NCI-H524 treated with DMSO at 0.1 percent for 48 hours (cell line): ENCODE measurements at places on chromosomes 6 and 20.
A peak's percentile ranks its signal among the peaks of the same experiment; 100 is the strongest.

GRCh38 chr20:42158272-42158671 is 540.1 kb upstream of the CHD6 start:
- no peak for DNase-seq

DNA sequence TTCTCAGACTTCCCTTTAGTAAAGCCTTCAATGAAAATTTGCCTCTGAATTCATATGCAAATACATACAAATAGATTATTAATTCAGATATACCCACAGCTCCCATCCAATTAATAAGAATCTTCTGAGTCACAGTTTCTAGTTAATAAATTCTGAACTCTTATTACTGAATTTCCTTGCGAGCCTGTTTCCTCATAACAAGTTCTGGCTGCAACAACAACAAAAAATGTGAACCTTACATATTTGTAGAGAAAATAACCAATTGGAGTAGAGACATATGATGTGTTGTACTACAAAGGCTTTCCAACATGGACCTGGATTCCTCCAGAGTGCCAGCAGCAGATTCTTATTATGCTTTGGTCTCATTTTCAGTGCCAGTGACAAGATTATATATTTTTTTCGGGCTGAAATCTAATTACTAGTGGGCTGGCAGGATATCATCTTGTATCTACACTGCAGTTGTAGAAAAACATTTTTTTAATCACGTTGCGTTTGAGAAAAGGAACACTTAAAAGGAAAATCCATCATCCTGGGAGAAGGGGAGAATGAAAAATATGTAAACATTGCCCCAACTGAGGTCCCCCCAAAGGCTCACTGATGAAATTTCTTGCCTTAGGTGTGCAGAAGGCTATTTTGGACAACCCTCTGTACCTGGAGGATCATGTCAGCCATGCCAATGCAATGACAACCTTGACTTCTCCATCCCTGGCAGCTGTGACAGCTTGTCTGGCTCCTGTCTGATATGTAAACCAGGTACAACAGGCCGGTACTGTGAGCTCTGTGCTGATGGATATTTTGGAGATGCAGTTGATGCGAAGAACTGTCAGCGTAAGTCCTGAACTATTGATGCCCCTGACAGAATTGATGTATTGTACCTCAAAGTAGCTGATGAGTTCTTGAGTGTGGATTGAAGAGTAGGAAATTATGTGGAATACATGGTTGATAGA is 404.6 kb downstream of the LAMA2 start:
- no peak for DNase-seq

GRCh38 chr20:57577679-57578475 is 17.0 kb downstream of the PCK1 start:
- DNase-seq = no peak

- DNase-seq = no peak
Observed at GRCh38 chr20:14709439-14709838, 372.0 kb upstream of the FLRT3 start.

GRCh38 chr6:75563032-75563431 is 38.6 kb upstream of the SENP6 start:
- peak; percentile 10 for DNase-seq

- DNase-seq = no peak
Observed at GRCh38 chr20:63134201-63134612, 81.7 kb downstream of the YTHDF1 start.

DNA sequence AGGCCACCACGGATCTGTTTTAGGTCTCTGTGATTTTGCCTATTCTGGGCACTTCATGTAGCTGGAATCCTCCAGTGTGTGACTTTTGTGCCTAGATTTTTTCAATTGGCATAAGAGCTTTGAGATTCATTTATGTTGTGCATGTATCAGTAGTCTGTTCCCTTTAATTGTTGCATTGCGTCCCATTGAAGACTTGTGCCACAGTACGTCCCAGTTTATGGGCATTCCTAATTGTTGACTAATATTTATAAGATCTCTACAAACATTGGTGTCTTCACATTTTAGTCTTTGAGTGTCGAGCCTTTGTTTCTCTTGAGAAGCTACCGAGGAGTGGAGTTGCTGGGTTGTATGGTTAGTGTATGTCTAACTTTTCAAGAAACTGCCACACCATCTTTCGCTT is 704 bp upstream of the FAM210B start:
- DNase-seq = no peak

GRCh38 chr6:133756078-133756695 is 132.7 kb upstream of the TCF21 start:
- no peak for DNase-seq

- DNase-seq = no peak
Observed at GRCh38 chr6:138105880-138106664, 1.1 kb downstream of the PERP start.
